ENCODE measurements at places on chromosomes 3 and 15. TPM values are rescaled to one million over a fixed set of nuclear protein-coding genes. Genes with fewer than 3 reads are reported as not detected.

Gene ANXA2
- polyA plus RNA-seq = 163 TPM

Gene ARNT2
- 1.9 TPM for polyA plus RNA-seq

Gene TRANK1
- 5.3 TPM for polyA plus RNA-seq

GRCh38 chr3:171133796-171134569 lies 107.5 kb upstream of the SLC2A2 start:
- DNase-seq = no peak

GRCh38 chr3:149833241-149833640 lies 20.2 kb downstream of the RNF13 start:
- DNase-seq = no peak

DNA sequence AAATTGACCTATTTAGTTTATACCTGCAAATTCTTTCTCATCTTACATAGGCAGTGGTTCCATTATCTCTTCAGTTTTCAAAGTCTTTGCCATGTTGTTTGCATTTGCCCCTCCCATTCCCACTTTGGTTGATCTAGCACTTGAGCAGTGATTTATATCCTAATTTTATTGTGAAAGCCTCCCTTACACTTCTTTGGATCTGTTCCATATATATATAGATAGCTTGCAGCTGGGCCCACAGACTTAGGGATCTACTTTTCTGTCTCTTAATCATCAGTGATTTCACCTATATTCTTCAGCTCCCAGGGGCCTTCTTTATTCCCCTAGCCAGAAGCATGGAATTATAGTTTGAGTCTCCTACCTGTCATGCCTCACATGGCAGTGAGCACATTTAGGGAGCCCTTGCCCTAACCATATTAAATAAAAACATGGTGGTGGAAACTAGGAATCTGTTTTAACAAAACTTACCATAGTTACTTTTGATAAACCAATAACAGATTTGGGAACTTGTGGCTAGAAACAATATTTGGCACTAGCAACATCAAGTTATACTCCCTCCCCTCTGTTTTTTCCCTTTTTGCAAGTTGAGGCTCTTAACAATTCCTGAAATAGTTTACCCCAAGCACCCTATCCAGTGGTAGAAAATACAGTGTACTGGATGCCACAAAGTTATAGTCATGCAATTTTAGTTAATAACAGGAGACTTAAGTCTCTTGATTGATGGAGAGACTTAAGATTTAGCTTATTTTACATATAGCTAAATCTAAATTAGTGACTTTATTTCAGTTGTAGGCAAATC lies 41.7 kb downstream of the ARIH1 start:
- no peak for DNase-seq

GRCh38 chr3:106215047-106215446 lies 346.2 kb upstream of the CBLB start:
- no peak for DNase-seq

- no peak for DNase-seq
Measured at GRCh38 chr3:13401149-13401548, 19.0 kb downstream of the NUP210 start.

DNA sequence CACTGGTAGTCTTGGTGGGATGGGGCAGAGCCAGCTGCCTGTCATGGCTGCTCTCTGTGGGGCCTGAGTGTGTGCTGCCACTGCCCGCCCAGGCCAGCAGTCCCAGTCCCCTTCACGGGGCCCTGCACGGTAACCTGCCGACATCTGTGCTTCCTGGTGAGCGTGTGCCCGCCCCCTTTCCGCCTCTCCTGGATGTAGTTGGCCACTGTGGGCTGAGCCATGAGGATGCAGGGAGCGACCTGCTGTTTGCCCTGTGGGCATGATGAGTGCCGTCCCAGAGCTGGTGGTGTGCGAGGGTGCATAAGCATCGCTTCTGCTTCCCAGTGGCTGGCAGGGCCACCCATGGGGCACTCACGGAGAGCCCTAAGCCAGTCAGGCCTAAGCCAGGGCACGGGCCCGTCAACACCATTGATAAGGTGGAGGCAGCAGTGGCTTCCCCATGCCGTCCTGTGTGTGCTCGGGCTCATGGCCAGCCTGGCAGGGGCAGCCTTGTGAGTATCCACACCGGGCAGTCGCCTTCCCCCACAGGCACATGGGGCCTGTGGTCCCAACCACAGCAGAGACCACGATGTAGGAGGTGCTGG lies 14.6 kb downstream of the PLXNA1 start:
- DNase-seq = no peak

DNA sequence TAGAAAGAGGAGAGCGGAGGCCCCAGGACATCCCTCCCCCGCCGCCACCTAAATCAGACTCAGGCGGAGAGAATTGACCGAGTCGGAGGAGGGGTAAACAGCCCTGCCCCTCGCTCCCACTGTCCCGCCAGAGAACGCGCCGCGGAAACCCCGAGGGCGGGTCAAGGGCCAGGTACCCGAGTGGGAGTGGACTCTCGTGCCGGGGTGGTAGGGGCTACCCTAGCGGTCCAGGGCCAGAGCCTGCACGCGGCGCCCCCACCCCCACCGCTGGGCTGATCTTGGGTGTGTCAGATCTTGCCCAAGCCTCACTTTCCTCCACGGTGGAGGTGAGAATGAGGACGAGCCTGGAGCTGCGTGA lies 19.0 kb downstream of the SPATA12 start:
- peak; percentile 76 for DNase-seq

Data from spleen (tissue), 13 donors.